Brain (organoid and tissue), 16 donors: ENCODE measurements at places on chromosomes 6 and 20.

DNA sequence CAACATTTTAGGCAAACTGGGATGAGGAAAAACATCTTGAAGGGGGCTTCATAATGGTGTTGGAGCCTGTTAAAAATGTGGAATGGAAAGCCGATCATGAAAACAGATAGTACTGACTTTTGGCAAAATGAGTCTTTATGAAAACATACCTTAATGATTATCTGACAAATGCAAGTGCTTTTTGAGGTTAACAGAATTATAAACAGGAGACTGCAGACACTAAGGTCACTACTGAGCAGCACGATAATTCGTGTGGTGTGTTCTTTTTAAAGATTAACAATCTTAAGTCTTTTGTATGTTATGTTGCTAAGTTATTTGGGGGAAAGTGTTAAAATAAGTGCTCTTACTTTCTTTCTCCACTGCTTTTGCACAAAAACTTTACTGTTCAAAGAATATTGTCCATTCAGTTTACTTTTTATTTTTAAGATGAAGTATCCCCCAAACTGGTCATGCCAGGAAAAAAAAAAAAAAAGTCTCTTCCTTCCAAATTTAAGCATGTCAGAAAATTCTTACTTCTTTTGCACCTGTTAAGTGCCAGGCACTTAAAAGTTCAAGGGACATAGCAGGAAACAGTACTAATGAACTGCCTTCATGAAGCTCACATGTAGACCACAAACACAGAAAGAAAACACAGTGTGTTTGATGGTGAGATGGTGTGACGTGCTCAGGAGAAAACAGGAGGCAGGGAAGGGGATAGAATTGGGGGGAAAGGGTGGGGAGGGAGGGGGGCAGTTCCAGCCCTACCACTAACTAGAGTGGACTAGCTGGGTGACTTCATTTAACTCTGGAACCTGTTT lies 73.2 kb downstream of the CDYL start:
- no peak for DNase-seq

DNA sequence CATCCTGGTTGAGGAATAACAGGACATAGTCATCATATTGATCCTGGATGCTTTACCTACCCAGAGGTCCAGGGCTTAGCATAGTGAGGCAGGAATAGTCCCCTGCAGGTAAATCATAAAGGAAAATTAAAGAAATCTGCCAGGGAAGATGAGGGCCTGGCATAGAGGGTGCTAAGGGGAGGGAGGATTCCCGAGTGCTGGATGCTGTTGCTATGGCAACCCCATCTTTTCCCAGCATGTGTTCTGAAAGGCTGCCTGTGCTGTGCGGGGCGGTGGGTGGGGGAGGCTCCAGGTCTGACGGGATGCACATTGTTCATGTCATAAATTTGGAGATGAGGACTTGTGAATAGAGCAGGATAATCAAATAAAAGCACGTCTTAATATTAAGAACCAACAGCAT lies 212.6 kb upstream of the PCSK2 start:
- DNase-seq, result peak; percentile 95

GRCh38 chr6:91704531-91704930 lies 1117.7 kb upstream of the MAP3K7 start:
- no peak for DNase-seq

GRCh38 chr6:135331002-135331401 lies 149.9 kb downstream of the MYB start:
- DNase-seq, result no peak

DNA sequence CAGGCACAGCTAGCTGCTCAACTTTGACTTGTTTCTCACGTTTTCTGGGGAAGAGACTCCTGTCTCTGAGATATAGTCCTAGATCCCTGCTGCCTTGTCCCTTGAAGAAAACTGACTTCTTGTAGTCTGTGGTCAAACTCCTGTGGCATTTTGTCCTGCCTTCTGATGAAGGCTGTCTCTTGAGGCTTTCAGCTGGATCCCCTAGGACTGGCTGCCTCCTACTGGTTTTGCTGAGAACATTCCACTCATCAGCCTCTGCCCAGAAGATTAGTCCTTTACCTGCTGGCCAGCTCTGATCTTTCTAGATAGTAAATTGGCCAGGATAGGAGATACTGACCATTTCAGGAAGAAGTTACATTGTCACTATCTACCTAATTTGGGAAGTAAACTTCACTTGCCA lies 71.9 kb upstream of the CNR1 start:
- DNase-seq, result no peak

DNA sequence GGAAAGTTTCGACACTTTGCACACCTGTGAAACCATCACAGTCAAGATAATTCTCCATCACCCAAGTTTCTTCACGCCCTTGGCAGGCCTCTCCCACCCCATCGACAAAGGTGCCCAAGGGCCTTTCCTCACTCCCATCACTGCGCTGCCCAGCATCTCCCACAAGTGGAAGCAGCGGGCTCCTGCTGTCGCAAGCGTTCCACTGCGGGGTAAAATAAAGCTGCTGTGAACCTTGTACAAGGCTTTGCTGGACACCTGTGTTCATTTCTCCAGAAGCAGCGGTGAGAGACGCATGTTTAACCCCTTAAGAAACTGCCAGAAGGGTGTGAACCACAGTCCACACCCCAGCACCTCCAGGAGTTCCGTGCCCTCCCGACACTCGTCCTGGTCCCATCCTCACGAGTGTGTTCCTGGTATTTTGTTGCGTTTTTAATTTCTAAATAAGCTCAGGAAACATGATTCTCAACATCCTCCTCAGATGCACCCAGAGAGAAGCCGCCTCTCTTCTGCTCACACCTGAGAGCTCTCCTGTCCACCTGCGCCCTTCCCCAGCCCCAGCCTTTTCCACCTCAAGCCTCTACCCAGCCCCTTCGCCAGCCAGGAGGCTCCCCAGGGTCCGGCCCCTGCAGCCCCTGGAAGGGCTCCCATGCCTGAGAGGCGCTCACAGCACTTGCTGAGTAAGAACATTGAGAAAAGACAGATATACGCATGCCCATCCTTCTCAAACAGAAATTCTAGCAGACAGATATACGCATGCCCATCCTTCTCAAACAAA lies 97.5 kb downstream of the TAF4 start:
- no peak for DNase-seq

DNA sequence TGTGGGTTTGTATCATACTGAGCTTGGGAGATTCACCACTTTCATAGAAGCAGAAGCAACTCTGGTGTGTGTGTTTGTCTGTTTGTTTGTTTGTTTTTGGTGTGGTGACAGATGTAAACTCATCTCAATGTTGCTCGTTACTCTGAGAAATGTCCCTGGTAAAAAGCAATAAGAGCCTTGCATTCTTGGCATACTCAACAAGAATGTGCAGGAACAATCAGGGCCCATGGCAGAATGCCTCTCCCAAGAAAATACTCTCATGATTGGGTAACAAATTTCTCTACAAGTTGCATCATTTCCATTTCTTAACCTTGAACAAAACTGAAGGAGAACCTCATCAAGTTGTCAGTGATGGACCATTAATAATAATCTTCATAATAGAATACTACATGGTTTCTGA lies 43.0 kb upstream of the PKHD1 start:
- no peak for DNase-seq

DNA sequence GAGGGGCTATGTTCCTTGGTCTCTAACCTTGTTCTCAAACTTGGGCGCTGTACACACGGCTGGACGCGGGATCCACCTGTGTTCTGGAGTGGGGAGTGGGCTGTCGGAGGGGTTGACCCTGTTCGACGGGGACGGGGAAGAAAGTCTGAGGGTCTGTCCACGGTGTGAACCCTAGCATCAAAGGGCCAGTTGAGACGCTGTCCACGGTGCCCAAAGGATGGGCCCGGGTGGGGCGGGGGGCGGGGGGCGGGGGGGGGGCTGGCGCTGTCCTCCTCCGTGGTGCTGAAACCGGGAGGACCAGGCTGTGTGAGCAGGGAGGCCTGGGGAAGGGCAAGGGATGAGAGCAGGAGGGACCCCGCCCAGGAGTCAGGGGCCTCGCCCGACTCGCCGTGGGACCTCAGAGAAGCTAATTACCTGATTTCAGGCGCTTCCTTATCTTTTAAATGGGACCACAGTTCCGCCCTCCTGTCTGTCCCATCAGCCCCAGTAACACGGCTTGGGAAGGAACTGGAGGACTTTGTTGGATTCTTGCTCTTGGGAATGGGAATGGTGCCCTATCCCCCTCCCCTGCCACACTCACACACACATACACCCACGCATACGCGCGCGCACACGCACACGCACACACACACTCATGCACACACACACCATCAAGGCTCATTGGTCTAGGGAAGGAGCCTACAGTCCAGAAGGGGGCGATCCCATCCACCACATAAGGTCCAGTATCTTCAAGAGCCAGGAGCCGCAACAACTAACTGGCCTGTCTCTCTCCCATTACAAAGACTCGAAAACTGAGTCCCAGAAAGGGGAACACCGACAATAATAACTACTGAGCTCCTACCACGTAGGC lies 1.0 kb upstream of the VSTM2L start:
- DNase-seq, result peak; percentile 82

DNA sequence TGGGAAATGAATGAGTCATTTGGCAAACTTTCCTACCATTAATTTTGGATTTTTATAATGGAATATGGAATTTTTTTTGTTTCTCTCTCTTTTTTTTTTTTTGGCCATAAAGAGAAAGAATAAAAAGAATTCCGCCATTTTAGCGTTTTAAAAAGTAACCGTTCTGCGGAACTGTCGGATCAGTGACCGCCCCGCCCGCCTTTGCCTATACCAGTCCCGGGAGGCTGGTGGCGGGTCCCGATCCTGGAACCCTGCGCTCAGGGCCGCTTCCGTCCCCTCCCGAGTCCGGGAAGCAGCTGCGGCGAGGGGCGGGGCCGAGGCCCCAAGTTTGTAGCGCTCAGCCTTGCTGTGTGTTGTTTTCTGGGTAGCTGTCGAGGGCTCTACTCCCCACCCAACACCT lies 609 bp downstream of the L3MBTL1 start:
- DNase-seq, result no peak

DNA sequence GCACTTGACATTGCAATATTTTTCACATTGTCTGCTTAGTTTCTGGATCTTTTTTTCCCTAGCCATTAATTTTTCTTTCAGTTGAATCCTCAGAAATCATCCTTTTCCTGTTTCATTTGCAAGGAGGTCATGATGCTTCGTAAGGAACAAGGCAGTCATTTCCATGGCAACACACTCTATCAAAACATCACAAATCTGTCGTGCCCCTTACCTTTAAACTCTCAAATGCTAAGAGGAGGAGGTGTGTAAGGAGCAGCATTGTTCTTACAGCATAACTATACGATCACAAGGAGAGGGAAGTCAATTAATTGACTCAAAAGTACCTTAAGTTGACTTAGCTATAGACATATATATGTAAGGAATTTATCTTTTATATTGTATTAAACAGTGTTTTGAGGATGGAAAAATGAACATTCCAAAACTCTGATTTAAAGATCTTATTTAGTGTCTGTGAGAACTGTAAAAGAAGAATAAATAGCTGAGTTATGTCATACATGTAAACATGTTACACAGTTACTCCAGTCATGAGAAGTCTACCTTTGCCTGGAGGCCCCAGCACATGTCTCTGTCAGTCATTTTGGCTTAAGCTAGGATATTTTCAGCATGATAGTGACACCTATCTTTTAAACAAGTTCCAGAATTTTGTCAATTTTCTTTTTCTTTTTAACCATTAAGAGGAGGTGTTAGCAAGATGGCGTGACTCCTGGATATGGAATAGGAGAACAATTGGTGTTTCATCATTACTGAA lies 41.6 kb downstream of the CDKAL1 start:
- DNase-seq, result peak; percentile 58

- no peak for DNase-seq
These were observed 21.8 kb downstream of the HLA-E start for GRCh38 chr6:30511169-30511546.

- DNase-seq, result no peak
These were observed 128.9 kb downstream of the HIVEP2 start for GRCh38 chr6:142816031-142816430.
